ENCODE measurements at places on chromosomes 4 and X. TPM values are rescaled to one million over a fixed set of nuclear protein-coding genes. Genes with fewer than 3 reads are reported as not detected.

MEPE gene
- not detected for total RNA-seq

ENAM gene
- not detected for total RNA-seq

SPANXC gene
- total RNA-seq: not detected

KLF8 gene
- total RNA-seq: not detected

SFRP2 gene
- not detected for total RNA-seq

PAGE5 gene
- not detected for total RNA-seq

ADGRA3 gene
- total RNA-seq: 17.4 TPM

POLN gene
- total RNA-seq: 1.8 TPM

PRSS12 gene
- total RNA-seq: 0.20 TPM
